ENCODE measurements at places on chromosomes 5 and 9.

- DNase-seq: no peak
Measured at GRCh38 chr5:36584009-36584875, 22.2 kb upstream of the SLC1A3 start.

GRCh38 chr9:21528123-21528808 lies 46.2 kb upstream of the IFNE start:
- DNase-seq: no peak

DNA sequence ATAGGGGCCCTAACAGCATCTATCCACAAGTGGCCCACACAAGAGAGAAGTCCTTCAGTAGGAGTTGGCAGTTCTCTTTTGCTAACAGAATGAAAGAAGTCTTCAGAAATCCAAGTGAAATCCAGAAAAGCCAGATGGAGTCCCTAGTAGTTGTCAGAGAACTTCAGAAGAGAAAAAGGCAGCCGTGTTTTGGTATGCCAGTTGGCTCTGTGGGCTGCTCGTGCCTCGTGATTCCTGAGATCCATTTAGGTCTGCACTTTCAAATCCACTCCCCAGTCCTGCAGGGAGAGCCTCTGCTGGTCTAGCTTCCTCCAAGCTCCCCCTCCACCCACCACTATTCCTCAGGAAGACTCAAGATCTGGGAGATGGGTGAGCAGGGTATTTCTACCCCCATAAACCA lies 69.0 kb downstream of the CFAP90 start:
- no peak for DNase-seq

DNA sequence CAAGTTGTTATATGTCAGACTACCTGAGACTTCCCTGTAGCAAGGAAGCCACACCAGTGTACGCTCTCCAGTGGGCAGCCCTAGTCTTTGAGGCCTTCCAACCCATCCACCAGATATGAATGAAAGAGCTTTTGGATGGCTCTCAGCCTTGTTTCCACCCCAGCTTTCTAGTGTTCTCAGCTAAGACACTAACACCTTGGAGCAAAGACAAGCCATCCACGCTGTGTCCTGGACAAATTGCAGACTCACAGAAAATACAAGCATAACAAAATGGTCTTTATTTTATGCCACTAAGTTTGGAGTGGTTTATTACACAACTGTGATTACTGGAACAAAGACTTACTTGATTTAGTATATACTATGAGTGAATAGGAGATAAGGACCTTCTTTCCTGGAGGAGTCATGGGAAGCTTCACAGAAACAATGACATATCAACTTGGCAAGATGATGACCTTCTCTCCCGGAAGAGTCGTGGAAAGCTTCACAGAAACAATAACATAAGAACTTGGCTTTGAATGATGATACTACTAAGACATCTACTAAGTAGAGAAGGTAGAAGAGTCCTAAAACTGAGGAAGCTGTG lies 134.0 kb upstream of the VCAN start:
- DNase-seq: no peak

DNA sequence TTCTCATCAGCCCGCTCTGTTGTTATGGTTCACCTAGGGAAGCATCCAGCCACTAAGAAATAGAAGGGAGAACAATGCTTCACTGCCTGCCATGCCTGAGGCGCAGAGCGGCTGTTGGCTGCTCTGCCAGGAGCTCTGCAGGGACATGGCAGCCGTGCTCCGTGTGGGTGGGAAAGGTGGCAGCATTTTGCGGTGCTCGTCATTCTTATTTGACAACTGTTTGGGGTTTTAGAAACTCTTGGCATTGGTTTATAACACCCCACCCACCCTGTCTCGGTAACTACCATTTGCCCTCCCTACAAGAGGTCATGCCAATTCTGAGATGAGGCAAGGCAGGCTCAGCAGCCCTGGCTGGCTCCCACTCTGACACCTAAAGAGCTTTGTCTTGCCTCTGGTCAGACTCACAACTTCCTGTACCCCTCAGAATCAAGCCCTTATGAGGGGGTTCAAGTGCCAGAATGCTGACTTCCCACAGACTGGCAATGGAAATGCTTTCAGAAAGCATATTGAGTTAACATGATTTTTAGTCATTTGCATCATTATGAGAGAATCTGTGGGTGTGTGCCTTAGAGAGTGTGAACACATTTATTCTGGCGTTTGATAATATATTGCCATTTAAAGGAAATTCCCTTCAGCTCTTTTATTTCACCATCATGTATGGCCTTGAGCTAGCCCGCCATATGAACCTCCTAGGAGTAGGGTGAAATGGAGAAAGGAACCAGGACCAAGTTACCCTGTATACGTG lies 288.0 kb upstream of the ANKRD55 start:
- DNase-seq: no peak
